ENCODE measurements at places on chromosomes 4 and X. TPM values are rescaled to one million over a fixed set of nuclear protein-coding genes. Genes with fewer than 3 reads are reported as not detected.

- DNase-seq = no peak
Measured at GRCh38 chrX:119411959-119412358, 12.8 kb downstream of the SLC25A43 start.

GRCh38 chrX:103276581-103277002 lies at the start of gene TCEAL5:
Gene TCEAL5, minus strand, starts transcription at chrX:103276750. Its CDS starts 2,187 bp downstream, at chrX:103274563.
- DNase-seq = no peak

Gene RNF212
- 3.5 TPM for total RNA-seq

DNA sequence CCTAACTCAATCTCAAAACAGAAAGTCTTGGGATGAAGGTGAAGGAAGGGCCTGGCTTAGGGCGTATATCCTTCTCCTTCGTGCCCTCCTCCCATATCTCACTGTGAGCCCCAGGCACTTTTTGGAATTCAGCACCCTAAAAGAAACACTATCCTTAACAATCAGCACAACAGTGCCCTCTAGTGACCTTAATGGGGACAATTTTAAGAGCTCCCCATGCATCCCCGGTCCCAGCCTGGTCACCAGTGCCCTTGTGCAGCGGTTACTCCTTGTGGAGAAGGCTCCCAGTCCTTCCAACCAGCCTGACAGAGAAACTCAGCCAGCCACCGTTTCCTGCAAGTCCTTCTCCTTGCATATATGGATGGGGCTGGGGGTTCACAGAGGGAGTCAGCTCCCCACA lies 4.2 kb downstream of the PAK3 start:
- no peak for DNase-seq

Gene SPOCK3
- total RNA-seq = 0.06 TPM

DNA sequence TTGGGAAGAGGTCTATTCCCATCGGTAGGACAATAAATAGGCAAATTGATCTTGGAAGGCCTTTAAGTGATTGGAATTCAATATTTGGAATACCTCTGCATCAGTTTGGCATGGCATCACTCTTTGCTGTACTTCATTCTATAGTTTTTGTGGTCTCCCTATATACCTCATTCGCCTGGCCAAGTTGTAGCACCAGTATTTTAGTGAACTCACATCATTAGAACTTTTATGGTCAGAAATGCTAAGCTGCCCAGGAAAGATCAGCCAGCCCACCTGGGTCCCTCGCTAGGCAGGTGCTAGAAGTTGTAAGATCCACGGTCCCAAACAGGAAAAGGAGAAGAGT lies 40.3 kb downstream of the ZCCHC13 start:
- DNase-seq = no peak

DNA sequence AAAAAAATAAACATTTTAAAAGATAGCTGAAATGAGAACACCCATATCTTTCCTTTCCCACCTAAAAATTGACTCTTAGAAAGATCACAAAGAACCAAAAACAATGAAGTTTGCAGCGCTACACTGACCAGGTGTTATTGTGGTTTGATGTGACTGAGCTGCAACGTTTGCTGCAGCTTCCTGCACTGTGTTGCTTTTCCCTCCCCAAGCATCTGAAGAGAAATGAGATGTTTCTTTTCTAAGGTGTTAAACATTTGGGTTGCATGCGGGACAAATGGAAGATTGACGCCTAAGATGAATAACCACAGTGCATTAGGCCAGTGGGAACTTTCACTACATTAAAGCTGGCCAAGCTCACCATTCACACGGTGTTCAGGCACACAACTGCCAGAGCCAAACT lies 8.9 kb downstream of the LEF1 start:
- no peak for DNase-seq

DNA sequence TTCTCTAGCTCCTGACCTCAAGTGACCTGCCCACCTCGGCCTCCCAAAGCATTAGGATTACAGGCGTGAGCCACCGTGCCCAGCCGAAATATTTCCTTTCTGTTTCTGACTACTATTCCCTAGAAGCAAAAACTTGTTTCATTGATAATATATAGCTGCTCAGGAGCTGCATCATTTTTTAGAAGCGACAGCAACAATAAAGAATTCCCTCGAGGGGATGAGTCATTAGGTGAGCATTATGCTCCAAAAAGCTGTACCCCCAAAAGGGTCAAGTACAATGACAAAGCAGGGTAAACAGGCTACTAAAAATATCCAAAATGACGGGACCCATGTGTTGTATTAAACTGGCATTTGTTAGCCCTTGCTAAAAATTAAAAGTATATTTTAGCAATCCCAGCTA lies 67.0 kb downstream of the RBM47 start:
- no peak for DNase-seq

DNA sequence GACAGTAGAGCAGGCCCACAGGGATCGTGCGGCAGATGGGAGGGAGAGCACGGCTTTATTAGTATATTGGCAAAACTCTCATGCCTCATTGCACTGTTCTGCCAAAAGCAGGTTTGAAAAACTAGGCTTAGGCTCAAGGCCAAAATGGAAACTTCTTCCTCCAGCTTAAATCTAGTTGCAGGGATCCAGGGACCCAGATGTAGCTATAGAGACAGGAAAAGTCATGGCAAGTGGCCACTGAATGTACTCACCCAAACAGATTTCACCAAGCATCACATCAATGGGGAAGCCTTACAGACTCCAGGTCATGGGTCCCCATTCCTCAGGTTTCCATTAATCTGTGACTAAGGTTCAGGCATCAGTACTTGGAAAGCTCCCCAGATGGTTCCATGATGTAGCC lies 149.2 kb downstream of the STK32B start:
- DNase-seq = no peak

Gene TLR1
- total RNA-seq = 0.98 TPM

- DNase-seq = no peak
Measured at GRCh38 chr4:26991057-26991456, 130.4 kb downstream of the STIM2 start.

DNA sequence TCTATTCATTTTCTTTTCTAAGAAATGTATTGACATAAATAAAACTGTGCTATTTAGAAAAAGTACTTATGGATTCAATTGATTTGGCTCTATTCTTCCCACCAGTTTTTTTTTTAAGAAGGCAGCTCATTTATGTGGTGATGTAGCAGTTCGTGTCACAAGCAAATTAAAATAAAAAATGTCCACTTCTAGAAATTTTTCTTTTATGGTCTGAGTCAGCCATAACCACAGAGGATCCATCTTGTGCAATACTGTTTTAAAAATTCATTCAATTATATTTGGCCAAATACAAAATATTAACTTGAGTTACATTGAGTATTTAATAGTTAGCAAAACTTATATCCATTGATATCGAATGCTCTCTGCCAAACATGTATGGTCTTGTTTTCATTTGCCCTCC lies 207.9 kb upstream of the FAT1 start:
- DNase-seq = no peak

Gene HMX1
- not detected for total RNA-seq

Gene IL2
- not detected for total RNA-seq

Gene BEX2
- total RNA-seq = 19.0 TPM

Gene PDGFRA
- total RNA-seq = not detected

GRCh38 chrX:1502241-1502640 lies 34.7 kb downstream of the P2RY8 start:
- DNase-seq = no peak

Gene TMPRSS11A
- total RNA-seq = not detected

Gene SLC9B1
- 1.1 TPM for total RNA-seq

- no peak for DNase-seq
Measured at GRCh38 chrX:154661170-154661569, 7.8 kb upstream of the CTAG2 start.

Gene C4orf50
- not detected for total RNA-seq

Gene KIAA1210
- total RNA-seq = not detected

DNA sequence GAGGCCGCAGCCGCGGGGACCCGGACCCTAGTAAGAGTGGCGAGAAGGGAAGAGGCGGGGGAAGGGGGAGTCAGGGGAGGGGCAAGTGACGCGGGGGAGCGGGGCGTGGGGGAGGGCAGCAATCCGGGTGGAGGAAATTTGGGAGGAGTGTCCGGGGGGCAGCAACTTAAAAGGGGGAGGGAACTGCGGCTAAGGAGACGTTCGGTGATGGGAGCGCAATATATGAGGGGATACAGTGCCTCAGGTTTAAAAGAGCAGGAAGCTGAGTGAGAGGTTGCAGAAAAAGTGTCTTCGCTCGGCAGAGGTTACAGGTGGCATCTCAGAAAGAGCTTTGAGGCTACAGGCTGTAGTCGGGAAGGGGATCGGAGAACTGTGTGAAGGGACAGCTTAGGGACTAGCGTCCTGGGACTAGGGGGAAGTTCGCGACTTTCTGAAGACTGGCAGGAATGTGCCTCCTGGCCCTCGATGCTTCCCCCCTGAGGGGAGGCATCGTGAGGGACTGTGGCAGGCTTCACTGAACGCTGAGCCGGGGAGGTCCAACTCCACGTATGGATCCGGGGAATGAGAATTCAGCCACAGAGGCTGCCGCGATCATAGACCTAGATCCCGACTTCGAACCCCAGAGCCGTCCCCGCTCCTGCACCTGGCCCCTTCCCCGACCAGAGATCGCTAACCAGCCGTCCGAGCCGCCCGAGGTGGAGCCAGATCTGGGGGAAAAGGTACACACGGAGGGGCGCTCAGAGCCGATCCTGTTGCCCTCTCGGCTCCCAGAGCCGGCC lies 519 bp downstream of the FOXO4 start:
- DNase-seq = no peak

Gene GSX2
- not detected for total RNA-seq

DNA sequence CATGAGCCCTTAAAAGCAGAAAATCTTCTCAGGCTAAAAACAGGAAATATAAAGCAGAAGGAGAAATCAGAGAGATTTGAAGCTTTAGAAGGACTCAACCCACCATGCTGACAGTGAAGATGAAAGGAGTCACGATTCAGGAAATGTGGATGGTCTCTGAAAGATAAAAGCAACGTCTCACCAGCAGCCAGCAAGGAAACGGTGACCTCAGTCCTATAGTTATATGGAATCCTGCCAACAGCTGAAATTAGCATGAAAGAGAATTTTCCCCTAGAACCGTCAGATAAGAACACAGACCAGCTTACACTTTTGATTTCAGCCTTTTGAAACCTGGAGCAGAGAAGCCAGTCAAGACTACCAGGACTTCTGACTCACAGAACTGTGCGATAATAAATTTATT lies 715.7 kb upstream of the HTR2C start:
- DNase-seq = no peak

DNA sequence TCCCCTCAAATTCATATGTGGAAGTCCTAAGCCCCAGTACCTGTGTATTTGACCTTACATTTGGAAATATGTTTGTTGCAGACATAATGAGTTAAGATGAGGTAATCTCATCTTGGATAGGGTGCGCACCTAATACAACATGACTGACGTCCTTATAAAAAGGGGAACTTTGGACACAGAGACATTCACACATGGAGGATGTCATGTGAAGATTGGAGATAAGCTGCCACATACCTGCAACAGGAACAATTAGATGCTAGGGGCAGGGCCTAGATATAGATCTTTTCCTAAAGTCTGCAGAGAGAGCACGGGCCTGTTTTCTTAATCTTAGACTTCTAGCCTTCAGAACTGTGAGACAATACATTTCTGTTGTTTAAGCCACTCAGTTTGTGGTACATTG lies 162.5 kb downstream of the IL1RAPL2 start:
- DNase-seq = no peak

GRCh38 chr4:111602848-111603247 lies 542.4 kb upstream of the FAM241A start:
- DNase-seq = no peak

DNA sequence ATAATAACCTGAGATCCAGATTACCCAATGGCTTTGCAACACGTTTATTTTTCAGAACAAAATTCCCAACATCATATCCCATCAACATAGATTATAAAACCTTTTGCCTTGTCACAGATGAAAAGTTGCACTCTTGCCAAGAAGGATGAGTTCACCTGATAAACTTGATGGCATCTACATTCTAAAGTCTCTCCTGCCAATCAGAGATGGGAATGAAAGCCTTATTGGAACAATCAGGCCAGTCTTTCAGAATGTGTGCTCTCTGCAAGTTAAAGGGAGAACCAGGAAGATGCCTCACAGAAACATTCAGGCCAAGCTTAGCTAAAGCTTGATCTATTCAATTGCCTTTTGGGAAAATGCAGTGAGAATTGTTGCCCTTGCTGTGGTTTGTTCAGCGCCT lies 1.3 kb downstream of the LPAR4 start:
- no peak for DNase-seq

Gene RFC1
- 31.6 TPM for total RNA-seq

GRCh38 chrX:136656361-136656964 lies 8.5 kb downstream of the CD40LG start:
- no peak for DNase-seq

DNA sequence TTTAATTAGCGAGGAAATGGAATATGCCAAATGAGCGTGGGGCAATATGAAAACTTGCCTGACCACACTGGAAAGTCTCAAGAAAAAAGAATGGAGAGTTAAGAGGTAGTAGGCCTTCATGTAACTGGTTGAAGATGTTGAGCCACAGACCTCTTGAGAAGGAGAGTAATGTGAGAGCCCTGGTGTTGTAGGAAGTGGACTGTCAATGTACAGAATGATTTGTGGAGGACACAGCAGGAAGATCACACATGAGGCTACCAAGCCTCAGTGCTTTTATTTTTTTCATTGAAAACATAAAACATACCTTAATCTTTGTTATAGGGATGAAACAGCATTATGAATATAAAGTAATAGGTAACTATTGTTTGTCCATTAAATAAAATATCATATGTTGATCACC lies 331.6 kb downstream of the UNC5C start:
- no peak for DNase-seq

DNA sequence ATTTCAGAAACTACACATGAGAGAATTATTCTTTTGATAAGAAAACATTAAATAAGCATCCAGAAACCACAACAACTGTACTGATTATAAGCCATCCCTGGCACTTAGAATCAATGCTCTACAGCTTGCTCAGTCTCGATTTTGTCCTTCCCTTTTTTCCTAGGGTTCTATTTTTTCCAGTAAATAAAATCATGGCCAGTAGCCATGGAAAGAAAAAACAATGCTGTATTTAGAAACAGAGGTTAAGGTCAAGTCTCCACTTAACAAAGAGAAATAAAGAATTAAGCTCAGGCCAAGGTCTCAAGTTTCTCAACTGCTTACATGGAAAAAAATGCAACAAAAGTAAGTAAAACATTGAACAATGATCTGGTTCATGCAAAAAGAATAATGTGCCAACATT lies 38.7 kb upstream of the GRID2 start:
- DNase-seq = no peak

Gene SHROOM4
- 4.2 TPM for total RNA-seq

- DNase-seq = no peak
Measured at GRCh38 chrX:8688776-8689175, 43.2 kb downstream of the ANOS1 start.

DNA sequence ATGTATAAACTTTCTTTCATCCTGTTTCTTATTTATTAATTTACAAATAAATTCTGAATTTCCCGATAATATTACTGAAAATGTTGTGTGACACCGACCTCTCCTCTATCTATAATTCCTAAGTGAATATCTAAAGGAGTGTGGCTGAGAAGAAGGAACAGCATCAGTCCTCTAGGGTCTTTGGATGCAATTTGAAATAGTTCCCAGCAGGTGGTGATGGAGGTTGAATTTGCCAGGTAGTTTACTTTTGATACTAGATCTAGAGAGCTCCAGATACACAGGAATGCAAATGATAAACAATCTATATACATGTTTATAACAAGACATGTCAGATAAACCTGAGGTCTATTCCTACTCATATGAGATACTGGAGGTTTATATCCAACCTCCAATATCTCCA lies 305.4 kb downstream of the PCDH18 start:
- DNase-seq = no peak
